Skin of body (tissue), 3 donors: ENCODE measurements at places on chromosomes 16 and 17. TPM values are rescaled to one million over a fixed set of nuclear protein-coding genes. Genes with fewer than 3 reads are reported as not detected.

ETV4 gene
- total RNA-seq: 3.0 TPM

CA5A gene
- total RNA-seq: not detected

CCL4 gene
- 7.1 TPM for total RNA-seq

SPHK1 gene
- total RNA-seq: 4.1 TPM

DNA sequence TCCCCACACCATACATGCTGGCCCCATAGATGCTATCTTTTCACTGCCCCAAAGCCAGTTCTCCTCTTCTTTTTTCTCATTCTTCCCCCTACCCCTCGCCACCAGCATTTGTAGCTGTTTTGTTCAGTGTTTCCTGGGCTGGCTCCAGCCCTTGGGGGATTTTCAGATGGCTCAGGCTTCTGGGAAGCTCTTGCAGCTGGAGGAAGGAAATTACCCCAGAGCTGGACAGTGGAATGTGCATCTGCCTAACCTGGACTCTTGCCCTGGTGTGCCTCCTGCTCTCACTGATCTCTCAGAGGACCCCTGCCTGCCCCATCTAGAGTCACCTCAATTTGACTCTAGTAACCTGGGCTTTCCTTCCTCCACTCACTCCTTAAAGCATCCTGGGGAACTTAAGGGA lies 82.8 kb downstream of the MYH13 start:
- DNase-seq: no peak

DNA sequence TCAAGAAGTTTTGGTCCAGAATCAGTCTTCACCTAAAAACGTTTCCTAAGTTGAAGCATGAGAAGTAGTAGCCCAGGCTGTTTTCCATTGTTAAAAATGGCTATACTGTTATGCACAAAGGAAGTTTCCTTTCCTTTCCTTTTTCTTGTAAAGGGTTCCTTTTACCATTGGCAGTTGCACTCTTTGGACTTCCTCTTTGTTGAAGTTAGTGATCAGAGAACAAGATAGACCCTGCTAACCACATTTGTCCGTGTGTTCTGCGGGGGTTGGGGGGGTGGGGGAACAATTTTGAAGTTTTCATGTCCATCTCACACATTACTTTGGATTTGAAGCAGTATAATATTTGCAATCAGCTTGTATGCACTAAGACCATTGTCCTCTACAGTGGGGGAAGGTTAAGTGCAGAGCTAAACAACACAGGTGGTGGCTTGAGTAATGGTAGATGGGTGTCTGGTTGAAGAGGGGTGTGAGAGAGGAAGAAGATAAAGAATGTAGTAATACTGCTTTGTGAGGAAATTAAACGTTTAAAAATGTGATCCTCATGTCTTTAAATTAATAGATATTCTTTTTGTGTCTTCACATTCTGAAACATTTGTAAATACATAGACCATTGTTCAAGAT lies 1.4 kb downstream of the LPCAT2 start:
- DNase-seq: no peak

GRCh38 chr16:12203780-12204351 lies 227.3 kb downstream of the SNX29 start:
- DNase-seq: no peak

DNA sequence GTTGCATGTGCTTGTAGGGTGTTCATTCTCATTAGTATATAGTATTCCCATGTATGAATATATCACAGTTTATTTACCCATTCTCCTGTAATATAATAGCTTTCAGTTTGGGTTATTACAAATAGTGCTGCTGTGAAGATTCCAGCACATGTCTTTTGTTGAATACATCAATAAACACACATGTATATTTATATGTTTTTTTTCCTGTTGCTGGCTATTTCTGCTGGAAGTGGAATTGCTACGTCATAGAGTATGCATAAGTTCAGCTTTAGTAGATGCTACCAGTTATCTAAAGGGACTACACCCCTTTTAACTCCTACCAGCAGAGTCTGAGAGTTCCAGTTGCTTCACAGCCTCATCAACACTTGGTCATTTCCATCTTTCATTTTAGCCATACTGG lies 52.3 kb upstream of the SCNN1B start:
- DNase-seq: no peak

- no peak for DNase-seq
Observed at GRCh38 chr16:86403541-86404163, 106.7 kb upstream of the FOXF1 start.

- no peak for DNase-seq
Observed at GRCh38 chr17:73791121-73791520, 146.9 kb upstream of the SDK2 start.
